Cardiac fibroblast (primary cell): ENCODE measurements at places on chromosomes 5 and 9.
A peak's percentile ranks its signal among the peaks of the same experiment; 100 is the strongest.

- DNase-seq = no peak
Measured at GRCh38 chr5:147552897-147553296, 43.0 kb upstream of the DPYSL3 start.

DNA sequence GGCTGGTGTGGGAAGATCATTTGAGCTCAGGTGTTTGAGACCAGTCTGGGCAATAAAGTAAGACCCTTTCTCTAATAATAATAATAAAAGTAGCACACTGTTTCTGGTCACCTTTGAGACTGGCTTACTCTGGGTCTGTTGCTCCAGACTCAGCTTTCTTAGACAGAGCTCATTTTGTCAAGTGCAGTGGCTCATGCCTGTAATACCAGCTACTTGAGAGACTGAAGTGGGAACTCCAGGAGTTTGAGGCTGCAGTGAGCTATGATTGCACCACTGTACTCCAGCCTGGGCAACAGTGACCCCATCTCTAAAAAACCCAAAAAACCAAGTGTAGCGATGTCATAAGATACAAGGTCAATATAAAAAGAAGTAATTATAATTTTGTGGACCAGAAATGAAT lies 36.4 kb upstream of the RNU6ATAC start:
- DNase-seq = no peak

DNA sequence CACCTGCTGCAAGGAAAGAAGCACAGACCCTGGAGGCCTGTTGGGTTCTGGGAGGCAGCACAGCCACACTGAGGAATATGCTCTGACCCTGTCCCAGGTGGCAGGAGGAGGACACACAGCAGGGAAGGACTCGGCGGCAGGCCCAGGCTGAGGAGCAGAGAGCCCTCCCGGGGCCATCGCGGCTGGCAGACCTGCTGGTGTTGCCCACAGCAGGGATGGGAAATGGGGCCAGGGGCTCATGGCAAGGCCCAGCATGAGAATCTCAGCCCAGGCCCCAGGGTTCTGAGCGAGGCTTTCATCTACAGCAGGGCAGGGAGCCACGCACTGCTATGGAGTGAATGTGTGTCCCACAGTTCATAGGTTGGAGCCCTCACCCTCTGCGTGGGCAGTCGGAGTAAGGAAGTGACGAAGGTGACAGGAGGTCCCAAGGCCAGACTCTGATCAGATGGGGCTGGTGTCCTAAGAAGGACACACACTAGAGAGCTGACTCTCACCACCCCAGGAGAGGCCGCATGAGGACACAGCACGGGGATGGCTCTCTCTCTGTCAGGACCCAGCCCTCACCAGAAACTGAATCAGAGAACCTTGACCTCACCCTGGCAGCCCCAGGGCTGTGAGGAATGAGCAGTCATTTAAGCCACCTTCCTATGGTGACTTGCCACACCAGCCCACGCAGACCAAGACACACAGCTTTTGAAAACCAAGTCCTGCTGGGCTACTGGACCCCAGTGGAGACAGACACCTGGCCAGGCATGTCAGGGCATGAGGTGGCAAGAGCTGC lies 10.3 kb upstream of the GPSM1 start:
- no peak for DNase-seq

GRCh38 chr9:101073122-101073521 lies 44.6 kb downstream of the PLPPR1 start:
- no peak for DNase-seq

DNA sequence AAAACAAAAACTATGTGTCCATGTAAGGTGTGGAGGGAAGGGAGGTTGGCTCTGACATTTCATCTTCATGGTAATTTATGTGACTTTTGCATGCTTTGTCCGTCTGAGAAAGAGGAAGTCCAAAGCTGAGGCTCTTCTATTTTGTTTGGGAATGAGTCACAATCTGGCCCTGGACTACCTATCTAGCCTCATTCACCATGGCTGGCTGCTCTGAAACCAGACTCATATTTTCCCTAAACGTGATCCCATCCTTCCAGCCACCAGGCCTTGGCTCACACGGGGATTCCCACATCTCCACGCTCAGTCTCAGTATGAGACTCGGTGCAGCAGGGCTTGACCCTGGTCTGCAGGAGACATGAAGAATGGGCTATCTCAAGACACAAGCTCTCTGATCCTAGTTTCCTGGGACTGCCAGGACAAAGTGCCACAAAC lies 672.8 kb downstream of the ACTL7B start:
- DNase-seq = peak; percentile 14

DNA sequence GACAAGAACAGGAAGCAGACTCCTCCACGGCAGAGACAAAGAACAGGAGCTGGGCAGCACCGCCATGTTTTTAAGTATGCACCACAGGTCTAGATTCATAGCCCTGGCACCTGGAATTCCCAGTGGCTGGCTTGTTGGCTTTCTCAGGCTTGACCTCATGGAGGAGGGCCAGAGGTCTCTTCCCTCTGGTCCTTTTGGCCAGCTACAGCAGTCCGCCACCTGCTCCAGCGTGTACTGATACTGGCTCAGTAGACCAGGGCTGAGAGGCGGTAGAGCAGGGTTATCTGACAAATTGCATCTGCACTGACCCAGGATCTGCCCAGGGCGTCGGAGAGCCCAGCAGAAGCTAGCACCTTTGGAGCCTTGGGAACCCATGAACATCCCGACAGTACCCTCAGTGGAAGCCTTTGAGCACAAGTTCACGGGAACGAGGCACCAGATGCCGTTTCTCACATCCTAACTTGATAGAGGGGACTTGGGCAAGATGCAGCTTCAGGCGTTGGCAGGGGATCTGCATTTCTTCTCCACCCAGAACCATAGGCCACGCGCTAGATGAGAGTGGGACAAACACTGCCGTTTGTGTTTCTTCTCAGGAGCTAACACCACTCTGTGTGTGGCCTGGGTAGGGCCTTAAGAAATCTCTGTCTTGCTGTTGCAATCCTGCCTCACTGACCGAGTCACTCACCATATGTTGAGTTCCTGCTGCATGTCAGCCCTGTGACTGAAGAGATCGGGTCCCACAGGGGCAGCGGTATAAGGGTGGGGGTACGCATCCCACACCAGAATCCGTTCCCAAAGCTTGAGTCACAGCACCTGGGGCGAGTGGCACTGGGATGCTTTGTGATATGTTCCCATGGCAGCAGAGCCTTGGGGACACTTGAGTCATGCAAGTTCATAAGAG lies 90.3 kb upstream of the OTULINL start:
- peak; percentile 82 for DNase-seq

DNA sequence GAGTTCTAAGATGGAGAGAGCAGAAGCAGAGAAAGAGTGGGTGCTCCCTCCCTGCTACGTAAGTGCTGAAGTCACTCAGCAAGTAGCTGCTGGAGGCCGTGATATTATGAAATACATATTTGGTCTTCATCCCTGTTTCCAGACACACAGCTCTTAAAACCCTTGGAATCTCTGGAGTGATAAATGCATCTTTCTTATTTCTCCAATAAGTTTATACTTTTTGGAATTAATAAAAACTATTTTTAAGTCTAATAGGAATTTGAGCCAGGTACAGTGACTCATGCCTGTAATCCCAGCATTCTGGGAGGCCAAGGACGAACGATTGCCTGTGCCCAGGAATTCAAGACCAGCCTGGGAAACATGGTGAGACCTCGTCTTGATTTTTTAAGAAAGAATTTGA lies 60.6 kb downstream of the AUH start:
- DNase-seq = peak; percentile 42

DNA sequence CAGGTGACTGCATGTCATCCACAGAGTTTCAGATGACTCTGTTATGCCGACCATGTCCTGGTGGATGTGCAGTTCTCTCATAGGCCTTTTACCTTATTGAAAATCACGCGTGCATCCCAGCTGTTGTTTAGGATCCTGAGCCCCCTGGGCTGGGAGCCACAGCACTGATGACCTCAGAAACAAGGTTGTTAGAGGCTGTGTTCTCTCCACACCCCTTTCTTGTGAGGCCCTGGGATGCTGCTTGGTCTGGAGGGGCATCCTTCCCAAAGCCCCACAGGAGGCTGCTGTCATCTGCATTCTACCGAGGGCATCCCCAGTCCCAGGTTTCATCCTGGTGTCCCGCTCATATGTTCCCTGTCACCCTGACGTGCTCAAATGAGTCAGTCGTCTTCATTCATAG lies 76.5 kb upstream of the IRX4 start:
- no peak for DNase-seq

GRCh38 chr5:136132087-136132486 lies 558 bp upstream of the SMAD5 start:
- peak; percentile 20 for DNase-seq

- peak; percentile 50 for DNase-seq
Measured at GRCh38 chr5:35061211-35061770, 13.5 kb upstream of the AGXT2 start.

GRCh38 chr5:143836161-143836725 lies 24.3 kb downstream of the HMHB1 start:
- DNase-seq = no peak

DNA sequence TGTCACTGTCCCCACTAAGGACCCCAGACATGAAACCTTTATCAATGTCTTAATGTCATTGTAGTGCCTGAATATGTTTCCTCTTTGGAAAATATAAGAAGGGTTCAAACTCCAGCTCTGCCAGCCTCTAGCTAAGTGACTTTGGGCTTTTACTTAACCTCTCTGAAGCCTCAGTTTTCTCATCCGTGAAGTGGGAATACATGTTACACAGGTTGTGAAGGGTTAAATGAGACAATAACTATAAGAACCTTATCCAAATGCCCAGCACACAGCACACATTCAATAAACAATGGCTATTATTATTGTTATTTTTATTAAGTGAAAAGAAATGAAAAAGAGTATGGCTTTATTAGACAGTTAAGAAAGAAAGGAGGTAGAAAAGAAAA lies 15.7 kb upstream of the IGFBPL1 start:
- no peak for DNase-seq
